SJSA1 (cell line): ENCODE measurements at places on chromosomes 6 and 20. TPM values are rescaled to one million over a fixed set of nuclear protein-coding genes. Genes with fewer than 3 reads are reported as not detected.

Gene FAM209B
- total RNA-seq: not detected in 2 replicates

Gene MUCL3
- total RNA-seq: not detected in 2 replicates

GRCh38 chr6:163525926-163526325 lies 111.4 kb downstream of the QKI start:
- no peak for DNase-seq
- H3K4me3 ChIP-seq: no peak overlapping the region
- H3K27me3 ChIP-seq: no peaks in the 10 kb centered on the region
- H3K36me3 ChIP-seq: peaks cover 5% of the 10 kb centered on the region
- peak overlapping the region; percentile 8; the same call in 1 of the 2 replicates for H3K27ac ChIP-seq

- H3K27me3 ChIP-seq: no peaks in the 10 kb centered on the region
- H3K27ac ChIP-seq: no peak overlapping the region
- H3K36me3 ChIP-seq: no peaks in the 10 kb centered on the region
- no peak overlapping the region for H3K4me3 ChIP-seq
- no peaks in the 10 kb centered on the region for H3K4me1 ChIP-seq
Measured at GRCh38 chr6:22699151-22699550, 129.8 kb downstream of the HDGFL1 start.

DNA sequence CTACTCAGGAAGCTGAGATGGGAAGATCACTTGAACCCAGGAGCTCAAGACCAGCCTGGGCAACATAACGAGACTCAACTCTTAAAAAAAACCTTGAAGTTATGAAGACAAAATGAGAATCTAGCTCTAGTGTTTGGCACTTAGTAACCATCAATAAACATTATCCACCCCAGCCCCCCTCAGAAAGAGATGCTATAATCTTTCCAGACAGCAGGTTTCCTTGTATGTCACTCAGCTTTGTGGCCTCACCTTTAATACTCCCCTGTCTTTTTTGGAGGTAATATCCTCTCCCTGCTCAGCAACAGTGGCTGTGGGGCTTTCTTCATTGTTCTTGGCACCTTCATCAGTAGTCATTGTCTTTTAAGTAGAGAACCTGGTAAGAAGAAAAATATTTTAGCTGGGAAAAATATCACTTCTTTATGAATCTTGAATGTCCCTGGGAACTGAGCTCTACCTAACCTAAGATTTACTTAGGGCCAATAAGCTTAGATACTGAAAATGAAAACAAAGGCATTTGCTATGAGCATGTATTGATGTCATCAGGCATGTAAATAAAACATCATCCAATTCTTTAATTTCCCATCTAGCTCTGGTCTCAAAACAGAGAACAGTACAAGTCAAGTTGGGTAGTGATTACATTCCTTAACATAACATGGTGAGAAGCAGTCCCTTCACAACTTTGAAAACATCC lies 46.1 kb downstream of the FKBP5 start:
- peaks cover 5% of the 10 kb centered on the region; the same call in 1 of the 2 replicates for H3K27me3 ChIP-seq
- no peaks in the 10 kb centered on the region for H3K4me1 ChIP-seq
- no peaks in the 10 kb centered on the region for H3K36me3 ChIP-seq
- H3K27ac ChIP-seq: no peak overlapping the region
- no peak overlapping the region for H3K4me3 ChIP-seq
